ENCODE measurements at places on chromosomes 12 and 14.

DNA sequence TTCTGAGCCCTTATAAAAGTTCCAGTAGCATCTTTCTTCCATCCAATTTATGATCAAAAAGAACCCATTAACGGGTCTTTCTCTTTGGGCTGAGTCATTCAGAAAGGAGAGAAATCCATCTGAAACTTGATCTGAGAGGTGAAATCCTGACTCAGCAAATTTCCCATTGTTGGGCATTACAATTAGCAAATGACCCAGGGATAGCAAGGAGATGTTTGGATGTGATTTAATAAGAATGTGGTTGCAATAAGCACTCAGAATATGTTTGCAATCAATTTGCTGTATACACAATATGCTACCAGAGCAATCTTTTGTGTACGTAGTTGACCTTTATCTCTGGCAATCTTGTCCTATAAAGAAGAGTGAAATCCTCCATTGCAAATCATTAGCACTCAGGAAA is 122.7 kb downstream of the CCDC60 start:
- DNase-seq = no peak

- DNase-seq = no peak
These were observed 25.8 kb upstream of the C12orf76 start for GRCh38 chr12:110074089-110074488.

DNA sequence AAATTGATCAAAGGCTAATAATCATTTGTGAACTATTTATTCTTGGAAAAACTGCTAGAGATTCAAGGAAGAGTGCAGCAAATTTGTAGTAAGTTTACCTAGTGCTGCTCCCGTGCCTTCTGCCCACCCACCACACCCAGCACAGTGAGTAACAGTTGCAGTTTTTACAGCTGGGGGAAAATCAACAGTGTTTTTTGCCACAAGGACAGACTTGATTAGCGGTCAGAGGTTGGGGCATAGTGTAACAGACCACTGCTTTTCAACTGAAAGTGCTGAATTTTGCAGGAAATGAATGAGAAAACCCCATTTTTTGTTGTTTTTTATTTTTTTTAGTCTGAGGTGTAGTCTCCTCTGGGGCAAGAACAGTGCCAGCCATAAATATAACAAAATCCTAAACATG is 7.5 kb upstream of the KLRK1 start:
- peak; percentile 59 for DNase-seq

- no peak for DNase-seq
These were observed 375.9 kb downstream of the TMEM121 start for GRCh38 chr14:105902131-105902898.

DNA sequence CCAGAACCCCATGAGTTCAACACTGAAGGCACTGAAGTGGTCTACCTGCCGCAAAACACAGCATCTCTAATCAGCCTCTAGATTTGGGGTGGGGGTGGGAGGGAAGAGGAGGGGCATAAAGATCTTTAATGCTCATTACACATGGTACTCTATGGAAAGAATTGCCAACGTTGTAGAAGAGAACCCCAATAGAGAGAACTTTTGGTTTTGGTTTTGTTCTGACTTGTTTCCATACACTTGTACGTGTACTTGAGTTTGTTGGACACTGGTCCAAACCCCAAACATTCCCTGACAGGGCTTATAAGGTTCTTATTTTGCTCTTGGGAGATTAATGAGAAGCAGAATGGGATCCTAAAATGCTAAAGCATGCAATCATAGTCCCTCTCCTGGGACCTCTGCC is 31.0 kb downstream of the GNPTAB start:
- DNase-seq = no peak

All from stimulated activated naive CD8-positive, alpha-beta T cell treated with anti-CD3 and anti-CD28 coated beads, Interleukin-15, amount 100 ng/mL, for 72 hours (primary cell).